ENCODE measurements at places on chromosomes 11 and 22.
A peak's percentile ranks its signal among the peaks of the same experiment; 100 is the strongest.

DNA sequence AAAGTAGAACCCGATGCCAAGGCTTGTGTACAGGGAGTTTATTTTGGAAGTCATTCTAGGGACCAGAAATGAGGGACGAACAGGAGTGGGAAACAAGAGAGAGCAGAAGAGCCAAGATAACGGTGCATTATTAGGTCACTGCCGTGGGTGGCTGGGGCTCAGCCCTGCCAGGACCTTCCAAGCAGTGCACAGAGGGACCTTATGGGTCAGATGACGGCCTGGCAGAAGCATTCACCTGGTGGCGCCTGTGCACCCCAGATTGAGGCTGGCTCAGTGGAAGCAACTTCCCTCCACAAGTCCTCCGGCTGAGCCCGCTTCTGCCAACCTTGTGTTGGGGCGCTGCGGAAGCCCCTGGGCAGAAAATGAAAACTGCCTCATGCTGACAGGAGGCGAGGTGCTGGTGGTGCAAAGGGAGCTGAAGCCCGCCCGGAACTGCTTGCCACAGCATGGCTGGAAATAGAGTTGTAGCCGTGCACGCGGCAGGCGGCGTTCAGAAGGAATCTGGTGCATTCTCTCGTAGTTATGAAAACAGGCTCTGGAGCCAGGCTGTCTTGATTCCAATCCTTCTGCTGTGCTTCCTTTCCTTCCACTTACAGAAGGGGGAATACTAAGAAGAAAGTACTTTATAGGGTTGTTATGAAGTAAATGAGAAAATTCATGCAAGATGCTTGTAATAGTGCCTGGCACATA lies 22.2 kb upstream of the TP53I11 start:
- DNase-seq: no peak

DNA sequence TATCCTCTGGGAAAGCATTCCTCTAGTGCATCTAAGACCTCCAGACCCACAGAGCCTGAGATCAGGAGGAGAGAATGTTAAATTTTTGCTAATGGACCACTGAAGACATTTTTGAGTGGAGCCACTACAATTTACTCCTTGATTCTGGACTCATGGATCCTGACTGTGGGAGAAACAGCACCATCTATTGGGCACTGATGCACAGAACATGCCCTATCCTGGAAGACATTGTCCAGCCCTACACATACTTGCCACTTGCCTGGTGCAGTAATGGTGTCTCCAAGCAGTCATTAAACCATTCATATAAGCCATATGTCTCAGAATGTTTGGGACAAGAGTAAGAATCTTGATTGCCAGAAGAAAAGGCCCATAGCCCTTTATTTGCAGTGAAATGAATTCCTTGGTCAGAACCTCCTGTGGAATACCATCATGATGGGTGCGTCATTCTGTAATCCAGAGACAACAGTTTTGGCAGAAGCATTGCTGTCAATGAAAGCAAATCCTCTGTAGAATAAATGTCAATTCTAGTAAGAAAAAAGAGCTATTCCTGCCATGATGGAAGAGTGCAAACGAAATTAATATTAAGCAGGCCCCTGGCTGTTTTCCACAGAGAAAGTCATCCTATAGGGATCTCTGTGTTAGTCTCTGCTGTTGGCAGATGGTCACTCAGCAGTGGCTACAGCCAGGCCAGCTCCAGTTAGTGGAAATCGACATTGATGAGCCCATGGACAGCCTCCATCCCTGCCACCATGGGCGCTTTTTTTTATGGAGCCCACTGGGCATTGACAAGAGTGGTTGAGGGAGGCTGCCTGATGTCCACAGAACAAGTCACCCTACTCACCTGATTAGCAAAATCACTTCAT lies 43.5 kb downstream of the GGTLC2 start:
- DNase-seq: peak; percentile 2

DNA sequence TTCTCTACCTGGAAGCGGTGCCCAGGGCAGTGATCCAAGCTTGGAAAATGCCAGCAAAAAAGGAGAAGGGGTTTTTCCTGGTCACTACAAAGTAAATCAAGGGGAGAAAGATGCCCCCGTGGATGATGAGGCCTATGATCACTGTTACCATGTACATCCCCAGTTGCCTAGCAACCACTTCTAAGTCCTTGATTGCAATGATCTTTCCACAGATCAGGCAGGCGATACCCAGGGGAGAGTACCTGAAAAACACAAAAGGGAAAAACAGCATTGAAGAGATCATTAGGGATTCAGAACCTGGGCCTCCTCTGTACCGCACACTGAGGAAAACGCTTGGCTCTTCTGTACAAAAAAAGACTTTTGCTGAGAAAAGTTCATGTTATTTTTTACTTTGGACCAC lies 127.1 kb downstream of the SLC1A2 start:
- DNase-seq: no peak

GRCh38 chr11:103870821-103871309 lies 165.6 kb upstream of the DDI1 start:
- no peak for DNase-seq

DNA sequence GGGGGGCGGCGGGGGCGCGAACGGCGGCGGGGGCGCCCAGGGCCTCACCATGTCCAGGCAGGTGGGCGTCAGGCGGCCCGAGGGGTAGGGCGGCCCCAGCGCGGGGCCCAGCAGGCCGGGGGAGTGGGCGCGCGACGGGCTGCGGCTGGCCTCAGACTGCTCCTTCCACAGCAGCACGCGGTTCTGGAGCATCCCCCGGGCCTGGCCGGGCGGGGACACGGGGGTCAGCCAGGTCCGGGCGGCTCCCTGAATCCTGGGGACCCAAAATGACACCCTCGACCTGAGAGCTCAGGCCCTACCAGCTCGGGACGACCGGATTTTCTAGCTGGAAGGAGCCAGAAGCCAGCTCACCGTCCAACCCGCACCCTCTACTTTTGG lies 5.5 kb upstream of the SLC16A8 start:
- no peak for DNase-seq

Data from NCI-H526 treated with DMSO at 0.1 percent for 48 hours (cell line).